ENCODE measurements at places on chromosomes 1 and 21. TPM values are rescaled to one million over a fixed set of nuclear protein-coding genes. Genes with fewer than 3 reads are reported as not detected.

Gene KCNH1
- 0.15 TPM for total RNA-seq

Gene RNASEL
- total RNA-seq = 8.0 TPM

Gene OR2T35
- total RNA-seq = not detected

Gene SPAG17
- not detected for total RNA-seq

Gene GJA4
- 0.15 TPM for total RNA-seq

Gene ZFP69
- total RNA-seq = 3.6 TPM

Gene MMP23B
- 2.5 TPM for total RNA-seq

Gene TTC34
- total RNA-seq = 0.15 TPM

Gene PRR9
- total RNA-seq = not detected

Gene TDRD10
- total RNA-seq = not detected

Gene PRELP
- total RNA-seq = 4.3 TPM

Gene NHLH1
- total RNA-seq = not detected

Gene AQP10
- total RNA-seq = not detected

Gene SORT1
- 8.9 TPM for total RNA-seq

Gene DSTYK
- total RNA-seq = 35.2 TPM

Gene E2F2
- total RNA-seq = 0.17 TPM

Gene MARK1
- total RNA-seq = 0.17 TPM

Gene GPATCH3
- 7.4 TPM for total RNA-seq

Measured in smooth muscle cell of trachea (primary cell).